HTR-8/SVneo (cell line): ENCODE measurements at places on chromosomes 1 and 21.

- peak; percentile 53 for DNase-seq
These were observed 29.7 kb upstream of the EVA1B start for GRCh38 chr1:36352910-36353878.

DNA sequence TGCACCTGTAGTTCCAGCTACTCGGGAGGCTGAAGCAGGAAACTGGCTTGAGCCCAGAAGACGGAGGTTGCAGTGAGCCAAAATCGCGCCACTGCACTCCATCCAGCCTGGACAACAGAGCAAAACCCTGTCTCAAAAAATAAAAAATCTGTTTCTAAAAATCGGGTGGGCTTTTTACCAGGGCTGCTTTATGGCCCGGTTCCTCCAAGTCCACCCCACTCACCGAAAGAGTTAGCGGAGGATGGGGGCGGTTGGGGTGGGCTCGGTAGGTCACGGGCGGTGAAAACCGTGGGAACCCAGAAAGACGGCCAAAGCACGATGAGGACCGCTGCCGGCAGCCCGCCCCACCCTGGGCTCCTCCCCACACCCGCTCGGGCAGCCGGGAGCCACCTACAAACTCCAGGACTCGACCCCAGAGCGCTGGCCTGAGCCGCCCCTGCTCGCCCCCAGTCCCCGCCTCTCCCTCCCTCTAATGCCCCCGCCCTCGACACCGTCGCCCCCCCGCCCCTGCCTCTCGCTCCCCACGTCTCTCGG lies 846 bp upstream of the PER3 start:
- DNase-seq = peak; percentile 81

DNA sequence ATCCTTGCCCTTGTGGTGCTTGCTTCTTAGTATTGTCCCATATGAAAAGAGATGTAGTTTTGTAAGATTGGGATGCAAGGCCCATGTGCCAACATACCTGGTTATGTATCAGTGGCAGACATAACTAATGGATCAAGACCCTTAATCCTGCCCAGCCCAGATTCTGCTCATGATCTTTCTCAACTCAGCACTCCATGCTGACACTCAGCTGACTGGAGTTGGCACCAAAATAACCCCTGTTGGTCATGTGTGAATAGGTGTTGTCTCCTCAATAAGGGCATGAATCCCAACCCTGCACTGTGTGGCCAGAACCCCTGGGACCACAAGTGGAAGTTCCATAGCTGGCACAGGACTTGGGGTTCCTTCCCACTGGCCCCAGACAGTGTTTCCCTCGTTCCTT lies 13.9 kb upstream of the CNR2 start:
- no peak for DNase-seq

DNA sequence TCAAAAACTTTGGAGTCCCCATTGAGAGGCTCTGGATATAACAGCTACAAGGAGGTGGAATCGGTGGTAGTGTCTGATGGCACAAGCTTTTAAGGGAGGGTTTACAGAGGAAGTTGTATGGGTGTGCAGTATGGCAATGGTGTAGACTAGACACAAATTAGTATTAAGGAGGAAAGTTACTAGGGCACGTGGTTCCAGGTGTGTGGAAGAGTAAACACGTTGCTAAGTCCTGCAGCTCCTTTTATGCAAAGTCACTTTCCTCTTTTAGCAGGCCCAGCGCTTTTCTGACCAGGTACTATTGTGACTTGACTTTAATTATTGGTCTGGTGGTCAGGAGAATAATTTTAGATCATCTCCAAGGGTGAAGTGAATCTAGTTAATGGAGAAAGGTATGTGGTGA lies 287.5 kb upstream of the B3GALT2 start:
- no peak for DNase-seq

DNA sequence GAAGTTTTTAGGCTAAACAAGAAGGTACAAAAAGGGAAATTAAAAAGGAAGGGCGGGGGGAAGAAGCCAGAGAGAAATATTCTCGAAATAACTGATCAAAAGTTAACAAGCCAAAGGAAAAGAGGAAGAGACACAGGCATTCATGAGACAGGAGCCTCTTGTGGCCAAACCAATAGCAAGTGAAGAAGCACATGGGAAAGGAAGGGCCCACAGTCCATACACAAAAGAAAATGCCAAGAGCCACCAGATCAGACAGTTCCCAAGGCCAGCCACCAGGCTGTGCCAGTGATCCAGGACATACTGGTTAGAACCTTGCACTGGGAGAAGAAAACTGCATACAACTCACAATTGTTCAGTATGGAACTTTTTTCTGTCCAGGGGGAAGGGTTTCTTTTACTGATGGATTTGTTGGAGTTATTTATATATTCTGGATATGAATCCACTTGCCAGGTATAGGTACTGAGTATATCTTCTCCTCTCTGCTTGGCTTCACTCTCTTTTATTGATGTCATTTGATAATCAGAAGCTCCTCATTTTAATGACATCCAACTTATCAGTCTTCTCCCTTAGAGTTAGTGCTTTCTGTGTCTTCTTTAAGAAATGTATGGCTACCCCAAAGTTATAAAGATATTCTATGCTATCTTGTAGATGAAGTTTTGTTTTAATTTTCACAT lies 76.8 kb downstream of the CD46 start:
- DNase-seq = peak; percentile 63

- no peak for DNase-seq
These were observed 47.2 kb upstream of the IFFO2 start for GRCh38 chr1:19003371-19004290.
